Smooth muscle cell of the pulmonary artery (primary cell): ENCODE measurements at places on chromosomes 12 and 14. TPM values are rescaled to one million over a fixed set of nuclear protein-coding genes. Genes with fewer than 3 reads are reported as not detected.

RIPK3 gene
- 0.26 TPM in 1 of 2 replicates, not detected in the other for total RNA-seq

KRT79 gene
- not detected in 2 replicates for total RNA-seq

UNG gene
- total RNA-seq, result 16.1 and 17.2 TPM in 2 replicates

NEMP1 gene
- 6.6 and 9.9 TPM in 2 replicates for total RNA-seq

KLRK1 gene
- total RNA-seq, result not detected in 2 replicates

STXBP6 gene
- total RNA-seq, result 1.7 and 7.6 TPM in 2 replicates

AGAP2 gene
- 0.17 and 0.20 TPM in 2 replicates for total RNA-seq

PLD4 gene
- 0.07 and 0.13 TPM in 2 replicates for total RNA-seq

GAS2L3 gene
- 6.1 and 11.5 TPM in 2 replicates for total RNA-seq

PIK3C2G gene
- total RNA-seq, result not detected in 2 replicates

POTEM gene
- not detected in 2 replicates for total RNA-seq

HPD gene
- total RNA-seq, result 0.46 and 1.4 TPM in 2 replicates

SLC35E3 gene
- total RNA-seq, result 8.8 and 10.5 TPM in 2 replicates

PRICKLE1 gene
- total RNA-seq, result 0.79 and 2.6 TPM in 2 replicates
